Fibroblast of skin of right quadriceps (primary cell): ENCODE measurements at places on chromosomes 7 and 10.

- DNase-seq = no peak
These were observed 31.9 kb downstream of the ANKRD26 start for GRCh38 chr10:27068217-27068891.

DNA sequence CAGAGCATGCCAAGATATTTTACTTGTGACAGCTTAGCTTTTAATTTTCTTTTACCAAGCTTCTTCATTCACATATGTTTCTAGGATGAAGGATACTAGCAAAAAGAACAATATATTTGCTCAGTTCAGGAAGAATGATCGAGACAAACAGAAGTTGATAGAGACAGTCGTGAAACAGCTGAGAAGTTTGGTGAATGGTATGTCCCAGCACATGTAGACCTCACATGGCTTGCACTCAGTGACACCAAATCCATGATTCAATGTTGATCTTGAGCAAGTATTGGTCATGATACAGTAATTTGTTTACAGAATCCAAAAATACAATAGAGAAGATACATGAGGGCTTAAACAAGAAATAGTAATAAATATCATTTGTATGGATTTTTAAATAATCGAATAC lies 2.5 kb upstream of the CYP26C1 start:
- DNase-seq = no peak

DNA sequence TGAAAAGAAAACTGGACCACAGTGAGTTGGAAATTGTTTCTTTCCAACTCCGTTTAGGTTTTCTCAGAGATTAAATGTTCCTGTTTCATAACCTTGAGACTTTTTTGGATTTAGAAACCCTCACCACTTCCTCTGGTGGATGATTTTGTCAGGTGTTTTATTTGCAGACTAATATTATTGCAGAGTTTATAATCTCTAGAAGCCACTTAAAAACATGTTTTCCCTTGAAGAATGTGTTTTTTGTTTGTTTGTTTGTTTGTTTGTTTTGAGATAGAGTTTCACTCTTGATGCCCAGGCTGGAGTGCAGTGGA lies 520 bp upstream of the MICU1 start:
- DNase-seq = no peak

DNA sequence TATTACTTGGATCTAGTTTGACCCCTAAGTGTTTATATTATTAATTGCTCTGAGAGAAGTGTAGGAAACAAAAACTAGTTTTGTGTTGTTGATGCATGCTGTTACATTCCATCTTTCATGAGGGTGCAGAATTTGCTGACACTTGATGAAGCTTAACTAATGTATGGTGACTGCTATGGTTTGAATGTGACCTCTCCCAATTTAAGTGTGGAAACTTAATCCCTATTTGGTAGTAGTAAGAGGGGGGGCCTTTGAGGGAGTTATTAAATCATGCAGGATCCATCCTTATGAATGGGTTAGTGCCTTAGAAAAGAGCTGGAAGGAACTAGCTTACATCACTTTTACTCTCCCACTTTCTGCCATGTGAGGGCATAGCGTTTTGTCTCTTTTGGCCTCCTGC lies 142.5 kb downstream of the PCLO start:
- DNase-seq = no peak

DNA sequence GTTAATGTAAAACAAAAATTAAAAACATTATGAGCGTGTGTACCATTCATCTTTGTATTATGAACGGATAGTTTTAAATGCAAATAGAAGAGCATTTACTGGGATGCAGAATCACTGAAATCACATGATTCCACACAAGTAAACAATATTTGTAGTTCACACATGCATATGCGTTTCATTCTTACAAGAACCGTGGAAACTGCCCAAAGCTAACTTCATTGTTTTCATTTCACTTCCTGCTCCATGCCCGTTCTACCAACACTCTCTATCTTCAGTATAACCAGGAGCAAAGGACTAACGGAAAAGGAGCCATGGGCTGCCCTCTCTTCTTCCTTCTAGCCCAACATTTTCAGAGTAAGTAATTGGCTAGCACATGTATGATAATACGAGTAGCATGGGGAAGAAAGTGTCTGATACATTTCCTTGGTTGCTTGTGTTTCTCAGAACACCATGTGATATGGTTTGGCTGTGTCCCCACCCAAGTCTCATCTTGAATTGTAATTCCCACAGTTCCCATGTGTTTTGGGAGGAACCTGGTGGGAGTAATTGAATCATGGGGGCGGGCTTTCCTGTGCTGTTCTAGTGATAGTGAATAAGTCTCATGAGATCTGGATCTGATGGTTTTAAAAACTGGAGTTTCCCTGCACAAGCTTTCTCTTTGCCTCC lies 38.8 kb downstream of the ZNF783 start:
- no peak for DNase-seq

- DNase-seq = peak; percentile 62
These were observed 5.1 kb upstream of the EMX2 start for GRCh38 chr10:117537436-117537903.

GRCh38 chr7:133735222-133735621 lies 391.9 kb upstream of the LRGUK start:
- DNase-seq = no peak

GRCh38 chr10:95963991-95964389 lies 56.2 kb downstream of the CC2D2B start:
- no peak for DNase-seq

DNA sequence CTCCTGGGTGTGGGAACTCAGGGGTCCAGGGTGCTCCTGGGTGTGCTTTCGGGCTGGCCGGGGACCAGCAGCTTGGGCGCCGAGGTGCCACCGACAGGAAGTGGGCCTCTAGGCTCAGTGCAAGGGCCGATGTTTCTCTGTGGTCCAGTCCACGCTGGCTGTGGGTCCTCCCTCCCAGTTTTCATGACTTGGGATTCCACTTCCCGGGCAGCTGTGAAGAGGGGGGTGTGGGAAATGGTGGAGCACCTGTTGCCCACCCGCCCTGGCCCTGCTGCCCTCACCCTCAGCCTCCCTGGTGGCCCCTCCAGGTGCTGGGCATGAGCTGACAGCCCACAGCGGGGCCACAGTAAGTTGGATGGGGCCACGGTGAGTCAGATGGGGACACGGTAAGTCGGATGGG lies 58.5 kb downstream of the NKX6-2 start:
- no peak for DNase-seq

GRCh38 chr7:36775061-36775620 lies 50.8 kb upstream of the AOAH start:
- DNase-seq = no peak

DNA sequence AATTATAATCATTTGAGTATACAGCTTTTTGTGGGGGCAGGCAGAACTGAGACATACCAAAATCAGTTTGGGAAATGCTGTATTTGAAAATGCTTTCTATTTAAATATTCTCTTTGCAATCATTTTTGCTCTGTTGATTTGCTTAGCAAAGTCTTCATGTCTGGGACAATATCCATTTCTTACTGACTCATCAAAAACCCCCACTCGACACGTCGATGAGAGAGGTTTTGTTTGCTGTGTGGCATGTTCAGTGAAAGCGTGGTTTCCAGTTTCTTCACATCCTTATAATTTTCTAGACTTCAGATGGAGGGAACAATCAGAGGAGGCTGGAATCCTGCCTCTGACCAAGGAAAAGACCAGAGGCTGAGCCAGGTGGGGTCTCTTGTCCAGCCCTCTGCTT lies 28.9 kb downstream of the HTRA1 start:
- DNase-seq = peak; percentile 65
